Neural crest cell (in vitro differentiated cells): ENCODE measurements at places on chromosomes 11 and 22. TPM values are rescaled to one million over a fixed set of nuclear protein-coding genes. Genes with fewer than 3 reads are reported as not detected.

The TPBGL gene
- total RNA-seq = 0.19 and 0.27 TPM in 2 replicates

The SCT gene
- total RNA-seq = not detected in 2 replicates

The CNTF gene
- total RNA-seq = 3.7 and 4.4 TPM in 2 replicates

The MAPK8IP1 gene
- 36.6 and 38.7 TPM in 2 replicates for total RNA-seq

The MDK gene
- total RNA-seq = 781 and 821 TPM in 2 replicates

The IL17REL gene
- 0.07 TPM in 1 of 2 replicates, not detected in the other for total RNA-seq

The CHST1 gene
- total RNA-seq = 1.1 and 1.3 TPM in 2 replicates

The RASSF7 gene
- 7.3 and 7.4 TPM in 2 replicates for total RNA-seq

DNA sequence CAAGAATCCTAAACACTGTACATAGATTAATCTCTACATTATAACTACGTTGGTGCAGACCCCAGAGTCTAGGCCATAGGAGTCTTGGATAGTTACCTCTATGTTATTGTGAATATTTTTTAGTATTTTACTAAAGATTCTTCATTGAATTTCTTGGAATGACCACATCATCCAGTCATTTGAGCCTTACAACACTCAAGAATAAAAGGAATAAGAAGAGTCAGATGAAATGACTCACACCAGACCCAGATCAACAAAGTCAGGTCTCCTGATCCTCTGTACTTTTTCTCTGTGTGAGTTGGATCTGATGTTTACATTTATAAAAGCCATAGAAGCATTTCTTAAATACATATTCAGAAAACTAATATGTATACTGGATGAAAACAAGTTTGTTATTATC is 179.2 kb upstream of the ARHGAP20 start:
- peaks cover 2% of the 10 kb centered on the region for H3K4me1 ChIP-seq
- no peak for DNase-seq
- H3K27me3 ChIP-seq = no peaks in the 10 kb centered on the region
- H3K36me3 ChIP-seq = no peaks in the 10 kb centered on the region

- peaks cover 3% of the 10 kb centered on the region for H3K36me3 ChIP-seq
- no peak for DNase-seq
- H3K4me1 ChIP-seq = no peaks in the 10 kb centered on the region
- H3K27me3 ChIP-seq = peaks cover 11% of the 10 kb centered on the region
Measured at GRCh38 chr22:48874956-48875355, 952.7 kb downstream of the BRD1 start.

- no peaks in the 10 kb centered on the region for H3K36me3 ChIP-seq
- H3K4me1 ChIP-seq = peaks cover 13% of the 10 kb centered on the region
- peak; percentile 34 for DNase-seq
- peaks cover 10% of the 10 kb centered on the region for H3K27me3 ChIP-seq
- H3K27ac ChIP-seq = no peak overlapping the region
Measured at GRCh38 chr11:115759622-115760460, 255.6 kb upstream of the CADM1 start.

DNA sequence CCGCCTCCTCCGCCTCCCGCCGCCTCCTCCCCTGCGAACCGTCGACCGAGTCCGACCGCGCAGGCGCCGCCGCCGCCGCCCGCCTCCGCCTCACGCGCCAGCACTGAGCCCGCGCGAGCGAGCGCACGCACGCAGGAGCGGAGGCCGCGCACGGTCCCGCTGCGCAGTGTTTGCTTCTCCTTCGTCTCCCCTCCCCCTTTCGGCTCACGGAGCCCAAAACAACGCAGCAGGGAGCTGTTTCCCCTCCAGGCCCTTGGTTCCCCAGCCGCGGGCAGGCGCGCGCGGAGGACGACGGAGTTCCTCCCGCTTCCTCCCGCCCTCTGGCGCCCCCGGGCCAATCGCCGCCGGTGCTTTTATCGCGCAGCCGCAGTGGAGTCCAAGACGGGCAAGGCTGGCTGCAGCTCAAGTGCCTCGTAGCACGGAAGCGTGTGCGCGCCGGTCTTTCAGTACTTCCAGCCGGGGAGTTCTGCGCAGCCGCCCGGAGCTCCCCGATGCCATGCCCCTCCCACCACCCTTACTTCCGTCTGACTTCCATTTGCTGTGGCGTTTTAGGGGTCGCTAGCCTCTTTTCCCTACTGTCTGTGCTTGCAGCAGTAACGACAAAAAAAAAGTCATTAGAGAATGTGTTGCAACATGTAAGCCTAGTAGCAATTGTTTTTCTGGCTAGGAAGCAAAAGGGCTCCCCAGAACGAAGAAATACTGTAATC is at the start of gene HNRNPUL2:
HNRNPUL2 (minus strand) TSS at position 293 of the 707 bp plus-strand sequence. CDS start 301 bp downstream, outside the sequence.
- H3K4me1 ChIP-seq = peaks cover 43% of the 10 kb centered on the region
- H3K4me3 ChIP-seq = peak within 1 kb of the TSS; percentile 97
- DNase-seq = peak; percentile 98
- peaks cover 19% of the 10 kb centered on the region for H3K36me3 ChIP-seq
- H3K27me3 ChIP-seq = no peaks in the 10 kb centered on the region

GRCh38 chr11:92501066-92501739 is 276.6 kb downstream of the FAT3 start:
- H3K36me3 ChIP-seq = no peaks in the 10 kb centered on the region
- no peak for DNase-seq
- no peaks in the 10 kb centered on the region for H3K27me3 ChIP-seq
- H3K4me3 ChIP-seq = no peak overlapping the region
- H3K27ac ChIP-seq = no peak overlapping the region

- no peaks in the 10 kb centered on the region for H3K36me3 ChIP-seq
- no peak for DNase-seq
- peaks cover 13% of the 10 kb centered on the region for H3K4me1 ChIP-seq
- H3K27me3 ChIP-seq = no peaks in the 10 kb centered on the region
Measured at GRCh38 chr11:133360860-133361688, 171.2 kb downstream of the OPCML start.

DNA sequence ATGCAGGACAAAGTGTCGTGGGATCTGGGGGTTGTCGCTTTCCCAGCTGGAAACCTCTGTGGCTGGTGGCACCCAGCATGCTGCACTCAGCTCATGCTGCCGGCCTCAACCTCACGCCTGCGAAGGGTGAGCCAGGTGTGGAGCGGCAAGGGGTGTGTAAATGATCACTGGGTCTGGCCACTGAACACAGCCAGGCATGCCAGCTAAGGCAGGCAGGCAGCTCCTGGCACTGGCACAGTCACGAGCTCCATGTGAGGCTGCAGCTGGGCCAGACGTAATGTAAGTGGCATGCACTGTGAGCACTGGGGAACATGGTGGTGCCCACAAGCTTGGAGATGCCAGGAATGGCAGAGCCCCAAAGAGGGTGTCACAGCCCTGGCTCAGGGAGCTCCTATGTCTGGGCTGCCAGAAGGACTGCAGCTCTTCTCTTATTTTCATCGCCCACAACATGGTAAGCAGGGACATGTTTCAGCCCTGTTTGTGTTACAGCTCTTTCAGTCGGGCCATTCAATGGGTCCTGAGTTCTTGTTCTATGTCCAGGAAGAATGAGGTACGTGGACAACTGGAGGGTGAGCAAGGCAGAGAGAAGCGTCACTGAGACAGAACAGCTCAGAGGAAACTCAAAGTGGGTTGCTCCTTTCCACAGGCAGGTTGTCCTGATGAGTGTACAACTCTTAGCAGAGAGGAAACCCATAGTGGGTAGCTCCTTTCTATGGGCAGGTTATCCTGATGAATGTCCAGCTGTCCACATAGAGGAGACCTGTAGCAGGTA is 403.8 kb downstream of the CNTN5 start:
- H3K4me3 ChIP-seq = no peak overlapping the region
- no peaks in the 10 kb centered on the region for H3K27me3 ChIP-seq
- H3K36me3 ChIP-seq = no peaks in the 10 kb centered on the region
- no peaks in the 10 kb centered on the region for H3K4me1 ChIP-seq
- no peak overlapping the region for H3K27ac ChIP-seq

GRCh38 chr11:133530501-133530835 is 1.8 kb downstream of the OPCML start:
- no peak for DNase-seq
- no peak overlapping the region for H3K27ac ChIP-seq
- H3K27me3 ChIP-seq = peaks cover 53% of the 10 kb centered on the region
- H3K4me1 ChIP-seq = peaks cover 32% of the 10 kb centered on the region
- H3K4me3 ChIP-seq = no peak overlapping the region

DNA sequence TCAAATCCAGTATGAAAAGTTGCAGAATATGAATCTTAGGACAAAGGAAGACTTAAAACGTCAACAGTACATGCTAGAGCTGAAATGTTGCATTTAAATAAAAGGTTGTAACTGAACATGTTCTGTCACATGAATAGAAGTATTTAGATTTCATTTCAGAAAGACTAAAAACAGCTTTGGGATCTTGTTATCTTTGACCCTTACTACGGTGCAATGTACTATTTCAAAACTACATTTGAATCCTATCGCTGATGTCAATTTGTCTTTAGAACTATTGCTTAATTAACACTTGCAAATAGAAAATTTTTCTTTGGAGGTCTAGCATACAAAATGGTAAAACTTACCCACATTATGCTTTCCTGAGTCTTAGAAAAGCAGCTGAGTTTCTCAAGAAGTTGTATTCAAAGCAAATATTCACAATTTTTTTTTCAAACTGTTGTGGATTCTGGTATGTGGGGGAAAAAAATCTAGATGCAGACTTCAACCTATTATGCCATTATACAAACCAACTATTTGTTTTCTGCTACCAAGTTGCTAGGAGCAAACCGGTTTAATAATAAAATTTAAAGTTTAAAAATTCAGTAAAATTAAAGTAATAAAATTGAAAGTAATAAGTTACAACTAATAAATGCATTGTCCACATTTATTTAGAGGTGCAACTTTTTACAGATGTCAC is 25.4 kb downstream of the CSTF3 start:
- DNase-seq = no peak
- H3K27ac ChIP-seq = no peak overlapping the region
- no peaks in the 10 kb centered on the region for H3K27me3 ChIP-seq
- H3K4me1 ChIP-seq = no peaks in the 10 kb centered on the region

DNA sequence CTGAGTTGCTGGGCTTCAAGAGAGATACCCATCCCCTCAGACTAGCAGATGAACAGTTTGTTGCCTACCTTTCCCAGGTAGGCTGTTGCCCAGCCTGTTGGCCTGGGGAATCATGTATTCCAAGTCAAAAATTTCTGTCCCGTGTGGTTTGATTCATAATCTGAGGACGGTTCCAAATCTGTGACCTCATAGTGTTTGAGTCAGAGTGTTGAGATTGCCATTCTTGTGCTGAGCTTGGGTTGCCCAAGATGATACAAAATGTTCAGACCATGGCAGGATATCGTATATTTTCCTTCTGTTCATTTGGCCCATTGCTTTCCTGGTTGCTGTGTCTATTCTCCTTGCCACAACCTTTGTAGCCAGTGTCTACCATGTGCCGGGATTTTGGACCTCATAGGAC is 64.3 kb downstream of the CYB5R2 start:
- H3K27me3 ChIP-seq = no peaks in the 10 kb centered on the region
- no peak overlapping the region for H3K27ac ChIP-seq
- no peak for DNase-seq
- peaks cover 8% of the 10 kb centered on the region for H3K4me1 ChIP-seq

DNA sequence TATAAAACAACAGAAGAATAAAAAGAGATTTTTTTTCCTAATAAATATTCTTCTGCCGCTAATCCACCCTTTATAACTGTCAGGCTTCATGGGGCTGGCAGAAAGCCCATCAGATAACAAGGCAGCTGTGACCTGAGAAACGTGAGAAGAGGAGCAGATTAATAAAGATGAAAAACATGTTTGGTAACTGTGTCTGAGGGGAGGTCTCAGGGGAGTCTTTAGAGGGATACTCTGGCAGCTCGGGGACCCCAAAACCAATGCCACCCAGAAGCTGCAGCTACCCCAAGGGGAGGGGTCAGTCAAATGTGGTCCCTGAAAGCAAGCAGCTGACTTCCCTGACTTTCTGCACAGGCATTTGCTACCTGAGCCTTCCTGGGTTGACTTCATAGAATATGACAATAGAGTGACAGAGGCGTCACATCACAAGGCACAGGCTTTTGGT is 48.4 kb upstream of the POU2AF1 start:
- no peak overlapping the region for H3K27ac ChIP-seq
- H3K27me3 ChIP-seq = no peaks in the 10 kb centered on the region
- no peaks in the 10 kb centered on the region for H3K36me3 ChIP-seq
- no peaks in the 10 kb centered on the region for H3K4me1 ChIP-seq
- no peak for DNase-seq
- no peak overlapping the region for H3K4me3 ChIP-seq

- H3K27ac ChIP-seq = no peak overlapping the region
- peaks cover 22% of the 10 kb centered on the region for H3K4me1 ChIP-seq
- H3K36me3 ChIP-seq = peaks cover 3% of the 10 kb centered on the region
- no peak overlapping the region for H3K4me3 ChIP-seq
- DNase-seq = no peak
- no peaks in the 10 kb centered on the region for H3K27me3 ChIP-seq
Measured at GRCh38 chr11:93528757-93529645, 14.2 kb downstream of the SMCO4 start.

- no peaks in the 10 kb centered on the region for H3K36me3 ChIP-seq
- peaks cover 27% of the 10 kb centered on the region for H3K4me1 ChIP-seq
- H3K4me3 ChIP-seq = no peak overlapping the region
- no peak for DNase-seq
Measured at GRCh38 chr11:60977836-60978235, 6.4 kb downstream of the CD6 start.

- H3K4me3 ChIP-seq = no peak overlapping the region
- H3K36me3 ChIP-seq = peaks cover 7% of the 10 kb centered on the region
- DNase-seq = no peak
- H3K4me1 ChIP-seq = no peaks in the 10 kb centered on the region
- peak overlapping the region; percentile 19 for H3K27ac ChIP-seq
- H3K27me3 ChIP-seq = no peaks in the 10 kb centered on the region
Measured at GRCh38 chr22:19383292-19383691, 48.2 kb downstream of the HIRA start.

DNA sequence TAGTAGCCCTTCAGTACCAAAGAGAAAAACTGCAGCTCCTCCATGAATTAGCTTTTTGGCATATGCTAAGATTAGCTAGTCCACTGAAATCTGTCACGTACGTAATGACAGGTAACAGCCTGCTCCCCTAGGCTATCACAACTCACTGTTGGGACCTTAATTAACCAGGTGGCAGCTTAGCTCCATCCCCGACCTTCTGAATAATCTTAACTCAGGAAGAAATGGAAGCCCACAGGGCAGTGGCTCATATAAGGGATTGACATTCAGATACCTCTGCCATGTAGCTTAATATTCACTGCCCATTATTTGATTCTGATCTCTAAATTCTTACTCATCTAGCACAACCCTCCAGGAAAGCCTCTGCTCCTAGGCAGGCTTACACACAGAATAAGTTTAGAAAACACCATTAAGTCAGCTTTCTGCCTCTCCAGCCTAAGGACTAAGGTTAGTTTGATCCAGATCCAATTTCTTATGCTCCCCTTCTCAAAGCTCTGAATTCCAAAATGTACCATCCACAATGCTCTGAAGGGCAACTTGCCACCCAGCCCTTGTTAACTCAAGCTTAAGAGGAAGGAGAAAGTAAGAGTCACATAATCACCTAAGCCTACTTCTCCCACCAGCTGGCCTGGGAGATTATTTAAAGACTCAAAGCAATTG is 5.0 kb downstream of the HSPA8 start:
- no peak for DNase-seq
- H3K4me3 ChIP-seq = peak overlapping the region; percentile 100
- H3K27me3 ChIP-seq = peaks cover 3% of the 10 kb centered on the region
- peaks cover 64% of the 10 kb centered on the region for H3K4me1 ChIP-seq

- H3K4me1 ChIP-seq = no peaks in the 10 kb centered on the region
- H3K27ac ChIP-seq = no peak overlapping the region
- H3K36me3 ChIP-seq = no peaks in the 10 kb centered on the region
- no peak for DNase-seq
Measured at GRCh38 chr22:36640106-36640672, 63.4 kb downstream of the CACNG2 start.
